ENCODE measurements at places on chromosomes 1 and 21.

- no peak for DNase-seq
Measured at GRCh38 chr1:201497935-201498509, 8.9 kb downstream of the CSRP1 start.

GRCh38 chr1:65512967-65513780 lies 92.7 kb downstream of the LEPR start:
- DNase-seq, result no peak

DNA sequence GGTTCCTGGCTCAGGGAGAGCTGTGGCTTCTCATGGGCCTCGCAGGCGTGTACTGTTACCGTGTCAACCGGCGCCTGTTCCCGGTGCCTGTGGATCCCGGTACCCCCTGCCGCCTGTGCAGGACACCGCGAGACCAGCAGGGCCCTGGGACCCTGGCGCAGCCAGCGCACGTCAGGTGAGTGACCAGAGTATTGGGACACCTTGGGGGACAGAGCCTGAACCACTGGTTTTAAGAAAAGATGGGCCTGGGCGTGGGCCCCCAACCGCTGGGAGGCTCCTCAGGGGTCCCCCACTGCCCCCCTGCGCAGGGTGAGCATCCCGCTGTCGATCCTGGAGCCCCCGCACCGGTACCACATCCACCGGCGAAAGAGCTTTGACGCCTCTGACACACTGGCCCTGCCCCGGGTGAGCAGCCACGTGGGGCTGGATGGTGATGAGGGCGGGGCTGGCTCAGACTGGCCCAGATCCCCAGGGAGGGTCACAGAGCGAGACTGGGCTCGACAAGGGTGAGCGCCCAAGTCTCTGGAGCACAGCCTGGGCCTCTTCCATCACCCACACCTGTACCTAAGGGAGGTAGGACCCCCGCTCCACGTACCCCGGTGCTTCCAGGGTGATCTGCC lies 10.5 kb downstream of the MIIP start:
- no peak for DNase-seq

DNA sequence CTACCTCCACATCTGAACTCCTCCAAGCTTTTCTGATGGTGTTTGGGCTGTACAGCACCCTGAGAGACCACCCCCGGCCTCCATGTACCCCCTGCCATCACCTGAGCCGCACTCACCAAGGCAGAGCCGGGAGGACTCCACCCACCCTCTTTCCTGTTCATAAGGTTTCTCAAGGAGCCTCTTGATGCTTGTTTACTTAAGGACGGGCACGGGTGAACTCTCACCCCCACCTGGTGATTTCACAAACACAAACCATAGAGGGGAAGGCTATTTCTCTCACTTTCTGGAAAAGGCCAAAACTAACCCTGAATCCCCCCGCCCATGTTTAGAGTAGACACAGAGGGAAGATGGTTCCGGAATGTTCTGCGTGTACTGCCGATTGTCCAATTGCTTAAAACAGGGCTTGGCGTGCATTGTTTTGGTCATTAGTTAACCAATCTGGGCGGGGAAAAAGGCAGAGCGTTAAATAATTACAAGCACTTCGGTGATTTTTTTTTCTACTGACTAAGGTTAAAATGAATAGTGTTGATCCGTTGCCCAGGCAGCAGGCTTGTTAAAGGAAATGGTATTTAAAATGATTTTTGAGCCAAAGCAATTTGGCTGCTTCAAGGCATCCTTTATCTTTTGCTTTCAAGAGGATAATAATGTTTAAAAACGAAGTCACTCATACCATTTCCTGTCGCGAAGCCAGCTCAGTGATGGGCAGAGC lies 279.8 kb upstream of the VAMP3 start:
- DNase-seq, result no peak

DNA sequence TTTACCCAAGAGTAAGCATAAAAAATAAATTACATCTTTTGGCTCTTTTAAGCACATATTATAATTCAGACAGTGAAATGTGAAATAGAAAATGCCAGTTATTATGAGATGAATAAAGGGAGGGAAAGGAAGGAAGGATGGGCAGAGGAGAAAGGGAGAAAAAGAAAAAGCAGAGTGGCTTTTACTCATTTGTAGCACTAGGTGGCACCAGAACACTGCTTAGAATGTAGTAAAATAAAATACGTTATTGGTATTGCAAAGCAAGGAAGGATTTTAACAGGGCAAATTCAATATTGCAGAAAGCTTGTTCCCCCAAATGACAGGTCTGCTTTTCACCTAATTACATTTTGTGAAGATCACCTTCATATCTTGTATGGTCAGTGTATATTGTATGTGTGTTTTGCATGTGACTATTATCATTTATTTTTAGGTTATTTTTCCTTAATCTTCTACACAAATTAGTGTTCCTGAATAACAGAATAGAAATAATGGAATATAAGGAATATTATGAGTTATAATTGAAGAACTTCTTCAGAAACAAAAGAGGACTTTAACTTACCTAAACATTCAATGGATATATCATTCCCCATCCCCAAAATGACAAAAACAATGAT lies 9.1 kb upstream of the PCNX2 start:
- no peak for DNase-seq

DNA sequence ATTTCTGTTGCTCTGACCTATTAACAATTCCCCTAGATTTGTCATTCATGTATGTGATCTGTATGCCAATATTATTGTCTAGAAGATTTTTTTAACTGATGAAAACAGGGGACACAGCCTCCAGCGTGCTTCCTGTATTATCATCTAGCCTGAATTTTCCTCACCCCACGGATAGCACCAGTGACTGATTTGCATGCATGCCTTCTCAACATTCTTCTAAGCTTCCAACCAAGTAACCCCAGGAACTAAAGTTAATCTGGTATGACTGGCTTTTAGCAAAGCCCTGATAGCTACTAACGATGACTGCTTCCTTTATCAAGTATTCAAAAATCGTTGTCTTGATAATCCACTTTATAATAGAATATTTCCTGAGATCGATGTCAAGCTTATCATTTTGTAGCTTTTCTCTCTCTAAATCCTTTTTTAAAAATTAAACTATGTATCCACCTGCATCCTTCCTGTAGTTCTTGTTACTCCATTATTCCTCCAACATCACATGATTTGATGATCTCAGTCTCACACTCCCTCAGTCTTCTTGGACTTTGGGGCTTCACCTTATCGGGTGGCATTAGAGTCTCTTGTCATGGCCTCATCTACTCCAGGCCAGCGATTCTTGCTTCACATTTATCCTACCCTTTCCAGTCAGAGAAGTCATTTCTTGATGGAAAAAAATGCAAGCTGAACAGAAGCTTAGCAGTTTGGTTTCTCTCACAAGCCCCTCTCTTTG lies 19.0 kb downstream of the BCAR3 start:
- no peak for DNase-seq

DNA sequence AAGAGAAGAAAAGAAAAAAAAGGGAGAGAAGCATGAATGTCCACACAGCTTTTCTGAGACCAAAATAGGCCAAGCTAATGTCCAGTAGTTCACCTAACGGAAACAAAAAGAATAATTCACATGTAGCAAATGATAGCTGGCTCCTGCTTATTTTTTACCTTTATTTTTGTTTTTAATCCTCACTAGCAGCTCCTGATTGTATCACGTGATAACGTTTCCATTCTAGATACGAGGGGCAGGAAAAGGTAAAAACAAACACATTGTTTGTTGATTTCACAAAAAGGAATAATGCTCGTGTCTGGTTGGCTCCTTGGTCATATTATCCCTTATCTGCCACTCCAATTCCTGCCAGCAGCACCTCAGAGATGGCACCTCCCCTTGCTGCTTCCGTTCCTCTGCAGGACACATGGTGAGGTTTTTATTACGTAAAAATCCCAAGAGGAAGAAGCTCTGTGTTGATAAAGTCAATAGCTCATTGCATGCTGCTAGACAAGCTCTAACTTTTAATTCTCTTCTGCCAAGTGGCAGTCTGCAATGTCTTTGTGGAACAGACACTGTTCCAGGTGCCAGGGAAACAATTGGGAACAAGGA lies 201.7 kb downstream of the CRB1 start:
- no peak for DNase-seq

Data from right renal pelvis (tissue), 4 donors.